Fibroblast of pulmonary artery (primary cell): ENCODE measurements at places on chromosomes 16 and 17.
A peak's percentile ranks its signal among the peaks of the same experiment; 100 is the strongest.

GRCh38 chr16:84769416-84769815 lies 50.4 kb upstream of the CRISPLD2 start:
- DNase-seq = no peak

- DNase-seq = no peak
These were observed 2.1 kb downstream of the NME1 start for GRCh38 chr17:51155416-51155815.

GRCh38 chr17:329784-330420 lies 22.7 kb downstream of the RPH3AL start:
- no peak for DNase-seq

- DNase-seq = no peak
These were observed 460.4 kb upstream of the DYNLRB2 start for GRCh38 chr16:80080287-80080851.

GRCh38 chr17:75738218-75738802 lies 17.1 kb downstream of the ITGB4 start:
- DNase-seq = peak; percentile 26

DNA sequence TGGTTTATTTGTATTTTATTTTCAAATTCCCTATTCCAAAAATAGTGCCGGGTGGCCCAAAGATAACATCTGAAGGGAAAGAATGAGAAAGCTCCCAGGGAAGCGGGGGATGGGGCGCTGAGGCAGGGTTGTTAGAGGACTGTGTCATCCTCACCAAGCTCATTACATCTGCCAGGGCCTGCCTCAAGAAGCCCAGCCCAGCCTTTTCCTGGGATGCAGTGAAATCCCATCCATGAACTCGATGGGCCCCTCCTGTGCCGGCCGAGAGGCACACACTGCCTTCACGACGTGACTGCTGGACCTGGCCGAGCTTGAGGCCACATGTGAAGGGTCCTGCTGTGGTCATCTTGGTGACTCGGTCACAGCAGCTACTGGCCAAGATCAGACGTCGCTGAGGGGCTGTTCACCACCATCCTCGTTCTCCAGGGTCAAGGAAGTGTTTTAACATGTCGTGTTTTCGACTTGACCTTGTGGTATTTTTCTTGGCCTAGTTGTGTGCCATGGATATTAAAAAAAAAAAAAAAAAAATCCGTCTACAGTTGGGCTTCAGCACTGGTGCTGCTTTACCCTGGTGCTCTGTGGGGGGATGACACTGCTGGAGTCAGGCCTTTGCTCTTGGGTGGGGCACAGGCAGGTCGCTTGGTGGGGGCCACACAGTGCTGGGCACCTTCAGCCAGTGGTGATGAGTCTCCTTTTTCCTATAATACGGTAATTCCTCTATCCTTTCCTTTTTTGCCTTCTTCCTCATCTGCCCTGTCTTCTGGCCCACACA lies 4.9 kb downstream of the TIMM22 start:
- DNase-seq = peak; percentile 49

GRCh38 chr17:63999680-64000531 lies 1.8 kb downstream of the PRR29 start:
- no peak for DNase-seq

DNA sequence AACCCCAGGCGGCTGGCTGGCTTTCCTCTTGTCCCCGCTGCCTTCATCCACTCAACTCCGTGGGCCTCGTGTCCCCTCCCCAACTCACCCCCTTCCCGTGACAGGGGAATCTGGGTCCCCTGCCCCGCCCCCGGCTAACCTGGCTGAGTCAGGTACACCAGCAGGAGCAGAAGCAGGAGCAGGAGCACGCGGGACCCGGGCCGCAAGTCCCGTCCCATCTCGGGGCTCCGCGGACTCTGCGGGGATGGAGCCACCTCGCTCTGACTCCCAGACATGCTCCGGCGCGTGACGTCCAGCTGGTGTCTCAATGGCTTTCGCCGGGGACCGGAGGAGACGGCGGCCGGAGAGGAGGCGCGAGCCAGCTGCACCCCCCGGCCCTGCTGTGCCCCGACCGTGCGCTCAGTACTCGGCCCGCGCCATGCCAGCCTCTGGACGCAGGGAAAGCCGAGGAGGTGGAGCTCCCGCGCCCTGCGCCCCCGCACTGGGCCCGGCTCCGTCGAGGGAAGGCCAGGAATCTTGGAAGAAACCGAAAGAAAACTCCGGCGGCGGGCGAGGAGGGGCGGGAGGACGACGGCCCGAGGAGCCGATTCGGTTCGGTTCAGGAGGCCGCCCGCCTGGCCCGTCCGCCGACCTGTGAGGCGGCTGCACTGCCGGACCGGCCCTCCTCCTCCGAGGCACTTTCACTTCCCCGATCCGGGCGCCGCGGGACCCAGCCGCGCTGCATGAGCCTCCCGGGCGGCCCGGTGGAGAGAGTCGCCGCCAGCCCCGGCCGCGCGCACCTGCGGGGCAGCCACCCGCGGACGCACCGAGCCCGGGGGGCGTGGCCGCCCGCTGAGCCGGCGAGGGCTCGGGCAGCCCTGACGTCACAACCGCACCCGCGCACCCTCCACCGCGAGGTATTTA lies at the start of the genes CXCL16 and ZMYND15:
Gene CXCL16 (minus strand): TSS at position 807 of the 903 bp plus-strand sequence. CDS start 589 bp downstream, at position 218.
Gene ZMYND15 (plus strand): TSS at position 712 of the 903 bp plus-strand sequence. CDS start 716 bp downstream, outside the sequence.
- DNase-seq = peak; percentile 20

DNA sequence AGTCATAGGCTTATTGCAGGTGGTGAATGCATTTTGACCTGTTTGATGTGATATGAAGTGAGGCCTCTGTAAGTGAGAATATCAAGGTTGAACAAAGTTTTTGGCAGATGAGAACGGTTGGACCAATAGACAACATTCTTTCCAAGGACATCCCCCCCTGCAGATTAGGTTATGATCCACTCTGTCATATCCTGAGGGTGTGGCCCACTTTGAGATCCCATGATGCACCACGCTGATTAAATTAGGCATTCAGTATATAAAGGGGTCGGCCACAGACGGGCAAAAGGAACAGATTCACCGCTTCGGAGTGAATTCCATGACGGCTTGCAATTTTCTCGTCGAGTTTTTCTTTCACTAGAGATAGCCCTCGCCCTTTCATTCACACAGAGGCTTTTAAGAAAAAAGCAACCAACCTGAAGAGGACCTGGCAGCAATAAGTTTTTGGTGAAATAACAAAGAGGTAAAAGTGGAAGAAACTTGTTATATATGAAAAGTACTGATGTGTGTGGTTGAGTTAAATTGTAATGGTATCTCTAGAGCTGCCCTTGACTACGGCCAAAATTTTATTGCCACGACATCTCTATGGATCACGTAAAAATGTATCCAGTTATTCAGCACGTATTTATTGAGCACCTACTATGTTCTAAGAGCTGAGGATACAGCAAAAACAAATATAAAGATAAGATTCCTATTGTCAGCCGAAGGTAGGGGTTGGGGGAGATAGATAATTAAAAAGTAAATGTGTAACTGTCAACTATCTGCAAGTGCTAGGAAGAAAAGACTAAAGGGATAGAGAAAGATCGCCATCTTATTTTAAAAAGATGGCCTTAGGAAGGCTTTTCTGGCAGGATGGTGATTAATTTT lies 1.7 kb upstream of the RBBP6 start:
- DNase-seq = peak; percentile 31

GRCh38 chr16:67746846-67747245 lies 27.7 kb upstream of the GFOD2 start:
- no peak for DNase-seq

GRCh38 chr16:11205754-11206581 lies 50.0 kb downstream of the SOCS1 start:
- peak; percentile 91 for DNase-seq

DNA sequence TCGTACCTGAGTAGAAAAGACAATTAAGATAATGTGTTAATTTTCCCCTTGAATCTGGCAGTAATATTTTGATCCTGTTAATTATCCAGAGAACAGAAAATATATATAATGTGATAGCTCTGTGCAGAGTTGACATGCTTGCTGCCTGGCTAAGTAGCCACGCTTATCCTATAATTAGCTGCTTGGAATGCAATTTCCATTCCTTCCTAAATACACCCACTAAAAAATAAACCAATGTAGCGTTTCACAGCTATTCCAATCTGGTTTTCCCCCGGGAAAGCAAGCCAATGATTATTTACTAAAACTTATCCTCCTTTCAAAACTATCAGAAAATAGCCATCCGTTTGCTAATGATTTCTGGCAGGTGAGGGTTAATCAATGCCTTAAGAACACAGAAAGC lies 134.5 kb upstream of the IRX5 start:
- no peak for DNase-seq

DNA sequence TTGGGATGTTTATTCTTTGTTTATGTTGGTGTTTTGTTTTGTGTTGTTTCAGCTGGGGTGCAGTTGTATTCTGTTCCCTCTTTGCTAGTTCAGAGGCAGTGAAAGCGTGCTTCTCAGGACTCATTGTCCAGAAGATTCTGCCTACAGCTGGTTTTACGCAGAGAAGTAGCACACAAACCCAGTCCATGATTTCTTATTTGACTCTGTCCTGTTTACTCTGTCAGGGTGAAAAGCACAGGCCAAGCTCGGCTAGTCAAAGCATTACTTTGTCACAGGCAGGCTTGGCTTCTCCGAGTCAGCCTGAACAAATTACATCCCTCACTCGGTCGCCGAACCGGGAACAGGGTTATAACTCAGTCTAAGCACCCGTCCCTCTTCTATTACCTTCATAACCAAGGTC lies 435.0 kb downstream of the MAF start:
- DNase-seq = no peak

GRCh38 chr17:18319604-18320256 lies 4.6 kb downstream of the SMCR8 start:
- peak; percentile 79 for DNase-seq

DNA sequence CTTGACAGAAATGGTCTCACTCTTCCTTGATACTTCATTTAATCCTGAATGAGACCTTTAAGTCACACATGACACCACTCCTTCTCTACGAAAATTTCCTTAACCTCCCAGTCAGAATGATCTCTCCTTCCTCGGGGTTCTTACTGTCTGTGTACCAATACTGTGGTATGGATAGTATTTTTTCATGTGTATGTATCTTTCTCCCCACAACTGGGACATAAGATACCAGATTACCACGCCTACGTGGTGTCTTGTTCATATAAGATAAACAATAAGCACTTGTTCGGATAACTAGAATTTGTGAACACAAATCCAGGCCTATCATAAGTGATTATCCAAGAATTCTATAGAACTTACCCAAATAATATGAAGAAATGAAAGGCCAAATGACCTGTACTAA lies 11.3 kb downstream of the NUP88 start:
- DNase-seq = no peak

GRCh38 chr17:28097901-28098300 lies 55.4 kb downstream of the NLK start:
- DNase-seq = no peak

DNA sequence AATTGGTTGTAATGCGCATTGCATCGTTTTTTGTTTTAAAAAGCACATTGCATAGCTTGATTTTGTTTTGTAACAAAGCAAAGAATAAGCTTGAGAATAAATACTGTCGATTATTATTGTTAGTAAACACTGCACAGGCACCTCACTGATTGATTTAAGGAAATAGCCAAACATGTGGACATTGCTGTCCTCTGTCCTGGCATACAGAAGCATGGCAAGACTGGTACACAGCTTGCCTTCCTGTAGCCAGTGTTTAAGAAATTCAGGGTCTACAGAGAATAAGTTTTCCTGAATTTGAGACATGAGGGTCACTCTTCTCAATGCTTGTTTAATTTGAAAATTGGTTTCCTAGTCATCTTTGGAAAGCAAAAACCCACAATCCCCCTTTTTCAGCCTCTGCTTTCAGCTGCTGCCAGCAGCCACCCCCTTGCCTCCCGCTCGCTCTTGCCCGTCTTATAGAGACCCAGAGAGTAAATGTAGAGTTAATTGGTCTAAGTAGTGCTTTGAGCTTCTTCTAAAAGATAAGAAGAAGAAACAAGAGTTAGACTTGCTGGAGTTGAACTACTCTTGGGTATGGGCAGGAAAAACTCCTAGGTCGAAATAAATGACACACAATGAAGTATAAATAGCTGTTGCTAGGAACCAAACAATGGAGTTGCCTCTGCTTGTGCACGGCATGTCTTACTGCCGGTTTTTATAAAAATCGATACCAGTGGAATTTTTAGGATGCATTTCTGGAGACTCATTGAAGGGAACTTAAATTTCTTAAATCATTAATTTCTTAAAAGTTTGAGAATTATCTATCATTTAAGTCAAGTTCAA lies 116.6 kb downstream of the MRTFB start:
- DNase-seq = no peak

GRCh38 chr16:48892893-48893292 lies 282.9 kb upstream of the N4BP1 start:
- no peak for DNase-seq

GRCh38 chr17:19328441-19329061 lies 34.0 kb downstream of the B9D1 start:
- DNase-seq = no peak

- peak; percentile 54 for DNase-seq
These were observed 21.2 kb upstream of the MON1B start for GRCh38 chr16:77169650-77170236.

GRCh38 chr17:14701886-14702285 lies 401.0 kb downstream of the HS3ST3B1 start:
- DNase-seq = no peak

DNA sequence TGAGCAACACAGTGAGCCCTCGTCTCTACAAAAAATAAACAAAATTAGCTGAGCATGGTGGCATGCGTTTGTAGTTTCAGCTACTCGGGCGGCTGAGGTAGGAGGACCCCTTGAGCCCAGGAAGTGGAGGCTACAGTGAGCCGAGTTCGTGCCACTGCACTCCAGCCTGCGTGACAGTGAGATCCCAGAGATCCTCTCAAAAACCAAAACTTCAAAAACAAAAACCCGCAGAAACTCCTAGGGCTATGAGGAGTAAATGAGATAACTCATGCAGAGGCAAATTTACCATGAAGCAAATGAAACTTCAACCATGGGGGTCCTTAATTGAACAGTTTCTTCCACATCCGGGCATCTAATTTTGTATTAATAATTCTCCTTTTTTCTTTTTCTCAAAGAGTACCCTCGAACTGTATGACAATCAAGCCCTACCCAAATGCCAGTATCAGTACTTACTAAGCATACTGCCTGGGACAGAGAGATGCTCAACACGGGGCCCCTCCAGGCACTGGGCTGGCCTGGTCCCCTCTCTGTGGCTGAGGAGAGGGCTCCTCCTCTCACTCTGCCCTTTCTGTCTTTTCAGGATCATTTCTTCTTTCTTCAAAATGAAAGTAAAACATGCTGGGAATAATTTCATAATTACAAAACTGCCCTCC lies 789 bp upstream of the PIPOX start:
- DNase-seq = no peak

- DNase-seq = no peak
These were observed 9.4 kb downstream of the CETP start for GRCh38 chr16:56970934-56971767.

DNA sequence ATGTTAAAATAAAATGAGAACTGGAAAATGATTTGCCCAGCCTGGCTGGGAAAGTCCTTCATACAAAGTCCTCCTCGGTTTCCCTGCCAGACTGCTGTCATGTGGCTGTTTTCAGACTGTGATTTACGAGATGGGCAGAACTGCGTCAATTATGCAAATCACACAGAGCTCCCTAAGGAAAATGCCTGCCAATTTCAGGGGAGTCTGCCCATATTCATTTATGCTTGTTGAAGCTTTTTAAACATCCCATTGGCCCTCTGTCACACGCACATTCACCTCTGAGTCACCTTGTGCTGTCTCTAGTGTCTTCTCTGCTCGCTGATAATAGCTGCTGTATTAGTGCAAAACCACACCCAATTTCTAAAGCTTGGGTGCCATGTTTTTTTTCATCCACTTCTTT lies 81.7 kb upstream of the FAM20A start:
- DNase-seq = no peak
